Putamen (tissue), 1 donor: ENCODE measurements at places on chromosomes 16 and 17.

DNA sequence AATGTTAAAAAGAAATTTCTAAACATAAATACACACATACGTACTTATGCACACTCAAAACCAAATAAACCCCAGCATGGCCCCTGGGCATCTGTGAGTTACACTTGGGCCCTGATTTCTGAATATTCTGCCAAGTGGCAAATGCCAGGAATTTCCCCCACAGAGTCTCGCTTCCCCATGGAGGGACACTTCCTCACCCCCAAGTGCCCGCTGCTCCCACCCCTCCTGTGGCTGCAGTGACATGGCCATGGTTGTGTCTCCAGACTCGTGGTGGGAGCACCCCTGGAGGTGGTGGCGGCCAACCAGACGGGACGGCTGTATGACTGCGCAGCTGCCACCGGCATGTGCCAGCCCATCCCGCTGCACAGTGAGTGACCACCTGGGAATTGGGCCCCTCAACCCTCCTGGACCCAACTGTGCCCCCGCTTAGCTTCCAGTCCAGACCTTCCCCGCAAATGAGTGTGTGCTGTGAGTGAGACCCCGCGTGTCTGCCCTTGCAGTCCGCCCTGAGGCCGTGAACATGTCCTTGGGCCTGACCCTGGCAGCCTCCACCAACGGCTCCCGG is 4.0 kb downstream of the ITGAD start:
- DNase-seq = no peak

DNA sequence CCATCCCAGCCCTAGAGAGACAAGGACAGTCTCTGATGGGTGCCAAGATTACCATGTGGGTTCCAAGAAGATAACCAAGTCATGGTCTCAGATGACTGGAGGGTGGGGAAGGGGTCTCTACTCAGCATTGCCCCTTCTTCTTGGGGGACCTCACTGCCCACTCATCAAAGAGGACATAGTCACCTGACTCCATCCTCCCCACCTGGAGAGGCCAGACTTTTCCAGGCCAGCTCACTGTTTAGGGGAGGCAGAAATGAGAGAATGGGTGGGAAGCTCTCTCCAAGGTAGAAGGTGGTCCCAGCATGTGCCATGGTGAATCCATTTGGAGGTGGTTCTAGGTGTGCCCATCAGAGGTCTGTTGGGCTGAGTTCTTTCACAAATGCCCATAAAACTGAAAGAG is 20.7 kb upstream of the IL21R start:
- DNase-seq = no peak

GRCh38 chr16:84362471-84362941 is 5.8 kb upstream of the ATP2C2 start:
- peak; percentile 41 for DNase-seq

- DNase-seq = no peak
Measured at GRCh38 chr16:67977005-67977404, 3.3 kb downstream of the DPEP3 start.

GRCh38 chr17:16911141-16911937 is 60.6 kb downstream of the TNFRSF13B start:
- DNase-seq = peak; percentile 26

GRCh38 chr17:55383771-55384642 is 37.6 kb downstream of the MMD start:
- DNase-seq = no peak

- DNase-seq = no peak
Measured at GRCh38 chr16:73568769-73569168, 520.8 kb upstream of the ZFHX3 start.

GRCh38 chr16:66936462-66936861 is 1.1 kb downstream of the CES2 start:
- no peak for DNase-seq

DNA sequence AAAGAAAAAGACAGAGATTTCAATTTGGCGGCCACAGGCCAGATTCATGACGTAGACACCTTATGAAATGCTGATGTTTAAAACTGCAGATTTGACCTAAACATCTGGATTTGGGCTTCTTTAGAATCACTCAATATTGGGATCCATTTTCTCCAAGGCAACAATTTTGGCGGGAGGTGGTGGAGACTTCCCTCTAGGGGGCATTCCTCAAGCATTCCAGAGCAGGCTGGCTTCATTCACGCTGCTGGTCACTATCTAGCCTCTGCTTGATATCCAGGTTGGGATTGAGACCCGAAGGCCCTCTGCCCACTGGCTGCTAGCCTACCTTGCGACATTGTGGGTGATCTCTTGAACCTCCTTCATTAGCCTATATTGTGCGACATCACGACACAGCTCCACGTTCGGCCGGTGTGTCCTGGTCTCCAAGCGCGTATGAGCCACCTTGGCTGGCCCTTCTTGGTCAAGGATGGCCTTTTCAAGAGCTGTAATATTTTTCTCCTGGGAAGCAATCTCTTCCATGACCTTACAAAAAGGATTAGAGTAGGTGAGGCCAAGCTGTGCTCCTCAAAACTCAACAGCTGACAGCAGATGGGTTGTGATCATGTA is 24.5 kb downstream of the FBXO39 start:
- no peak for DNase-seq

DNA sequence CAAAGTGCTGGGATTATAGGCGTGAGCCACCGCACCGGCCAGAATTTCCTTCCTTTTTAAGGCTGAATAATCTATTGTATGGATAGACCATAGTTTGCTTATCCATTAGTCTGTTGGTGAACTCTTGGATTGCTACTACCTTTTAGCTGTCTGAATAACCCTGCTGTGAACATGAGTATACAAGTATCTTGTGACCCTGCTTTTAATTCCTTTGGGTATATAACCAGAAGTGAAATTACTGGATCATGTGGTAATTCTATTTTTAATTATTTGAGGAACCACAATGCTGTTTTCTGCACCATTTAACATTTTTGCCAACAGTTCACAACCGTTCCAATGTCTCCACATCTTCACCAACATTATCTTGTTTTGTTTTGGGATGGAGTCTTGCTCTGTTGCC is 4.6 kb upstream of the OTOA start:
- no peak for DNase-seq

- DNase-seq = no peak
Measured at GRCh38 chr17:48563385-48563838, 14.7 kb downstream of the HOXB4 start.

DNA sequence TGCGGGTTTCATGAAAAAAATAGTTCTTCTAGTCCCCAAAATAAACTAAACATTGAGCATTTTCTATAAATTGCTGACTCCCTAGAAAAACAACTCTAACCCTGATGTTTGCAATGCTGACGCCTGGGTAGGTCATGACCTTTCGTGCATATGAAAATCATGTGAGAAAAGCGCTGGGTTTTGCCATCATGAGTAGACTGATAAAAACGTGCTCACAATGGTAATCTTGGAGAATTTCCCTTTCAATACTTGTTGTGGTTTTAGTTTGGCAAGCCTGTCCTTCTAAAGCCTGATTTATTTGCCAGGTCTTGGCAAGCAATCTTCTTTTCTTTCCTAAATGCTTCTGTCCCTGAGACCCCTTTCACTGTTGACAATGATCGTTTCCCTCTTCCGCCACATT is 4.0 kb upstream of the CLEC10A start:
- no peak for DNase-seq

DNA sequence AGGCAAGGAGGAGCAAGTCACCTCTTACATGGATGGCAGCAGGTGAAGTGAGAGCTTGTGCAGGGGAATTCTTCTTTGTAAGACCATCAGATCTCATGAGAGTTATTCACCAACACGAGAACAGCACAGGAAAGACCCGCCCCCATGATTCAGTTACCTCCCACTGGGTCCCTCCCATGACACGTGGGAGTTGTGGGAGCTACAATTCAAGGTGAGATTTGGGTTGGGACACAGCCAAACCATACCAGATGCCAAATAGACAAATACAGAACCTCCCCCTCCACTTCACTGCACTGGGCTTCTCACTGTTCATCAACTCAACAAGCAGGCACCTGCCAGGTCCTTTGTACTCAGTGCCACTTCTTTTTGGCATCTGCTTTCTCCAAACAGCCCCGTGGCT is 100.2 kb downstream of the WSCD1 start:
- DNase-seq = no peak
